ENCODE measurements at places on chromosomes 5 and 9.

DNA sequence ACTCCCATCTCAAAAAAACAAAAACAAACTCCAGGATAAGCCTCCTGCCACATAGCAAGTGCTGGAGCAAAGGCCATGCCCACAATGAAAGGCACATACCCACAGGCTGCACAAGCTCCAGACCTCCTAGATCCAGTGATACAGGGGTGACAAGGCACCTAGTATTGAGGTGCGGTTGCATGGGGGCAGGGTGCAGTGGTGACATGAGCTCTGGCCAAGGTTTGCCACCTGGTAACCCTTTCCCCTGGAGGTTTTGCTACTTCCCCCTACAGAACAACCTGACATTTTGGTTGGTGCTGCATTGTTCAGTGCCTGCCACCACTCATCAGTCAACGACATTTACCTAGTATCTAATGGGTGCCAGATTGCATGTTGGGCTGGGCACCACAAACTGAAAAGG lies 14.5 kb downstream of the CDKN2AIPNL start:
- no peak for DNase-seq

GRCh38 chr9:29575219-29575618 lies 2001.9 kb upstream of the C9orf72 start:
- DNase-seq = no peak

DNA sequence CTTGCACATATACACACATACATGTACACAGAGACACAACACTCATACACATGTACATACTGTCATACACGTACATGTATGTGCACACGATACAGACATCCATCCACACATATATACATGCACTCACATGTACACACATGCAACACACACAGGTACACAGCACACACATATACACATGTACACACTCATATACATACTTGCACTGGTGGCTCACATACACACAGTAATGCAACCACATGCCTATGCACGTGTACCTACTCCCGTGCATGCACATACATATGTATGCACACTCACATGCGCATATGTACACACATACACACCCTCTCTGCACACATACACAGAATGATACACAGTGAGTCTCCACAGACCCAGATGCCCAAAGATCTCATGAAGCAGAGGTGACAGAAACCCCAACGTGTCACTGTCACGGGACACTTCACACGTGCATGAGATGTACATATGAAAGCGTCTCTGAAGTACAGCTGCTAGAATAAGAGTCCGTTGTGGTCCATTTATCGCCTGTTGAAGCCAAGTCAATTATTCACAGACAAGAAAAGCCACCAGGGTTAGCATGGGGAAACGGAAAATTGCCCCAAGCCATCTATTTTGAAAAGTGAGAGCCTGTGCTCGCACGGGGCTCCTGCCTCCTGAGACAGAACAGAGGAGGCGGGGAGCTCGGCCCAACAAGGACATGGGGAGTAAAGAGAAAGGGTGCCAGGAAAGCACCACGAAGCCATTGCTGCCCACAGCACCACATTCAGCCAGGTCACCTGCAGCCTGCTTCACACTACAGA lies 24.9 kb downstream of the LPCAT1 start:
- DNase-seq = no peak

DNA sequence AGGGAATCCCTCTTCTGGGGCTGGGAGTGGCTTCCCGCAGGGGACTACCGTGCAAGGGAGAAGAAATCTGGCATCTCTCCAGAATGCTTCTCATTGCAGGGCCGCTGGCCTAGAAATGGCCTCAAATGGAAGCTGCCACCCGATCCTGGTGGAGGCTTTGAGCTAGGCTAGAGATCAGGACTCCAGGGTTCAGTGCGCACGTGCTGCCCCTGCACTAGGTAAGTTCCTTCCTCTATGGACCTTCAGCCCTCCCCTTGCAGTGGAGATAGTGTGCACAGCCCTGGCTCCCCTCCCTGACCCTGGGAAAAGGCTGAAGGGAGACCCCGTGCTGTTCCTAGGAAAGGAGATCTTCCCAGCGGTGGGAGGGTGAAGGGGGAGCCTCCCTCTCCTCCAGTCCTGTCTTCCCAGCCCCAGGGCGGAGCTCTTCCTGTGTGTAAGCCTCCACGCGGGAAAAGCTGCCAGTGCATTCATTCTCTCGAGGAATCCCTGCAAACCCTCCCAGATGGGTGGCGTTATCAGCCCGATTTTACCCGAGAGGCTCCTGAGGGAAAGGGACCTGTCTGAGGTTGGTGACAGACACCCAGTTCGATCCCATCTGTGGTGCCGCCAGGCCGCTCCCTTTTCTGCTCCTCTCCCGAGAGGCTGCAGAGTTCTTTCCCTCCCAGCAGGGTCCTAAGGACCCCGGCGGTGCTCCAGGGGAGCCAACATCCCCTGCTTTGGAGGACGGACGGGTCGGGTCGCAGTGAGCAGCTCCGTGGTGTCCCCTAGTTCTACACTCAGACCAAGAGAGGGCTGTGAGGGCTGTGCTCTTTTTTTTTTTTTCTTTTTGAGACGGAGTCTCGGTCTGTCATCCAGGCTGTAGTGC lies 1.4 kb upstream of the CERCAM start:
- no peak for DNase-seq

- DNase-seq = no peak
These were observed 231.6 kb upstream of the ANKH start for GRCh38 chr5:15103130-15103529.

DNA sequence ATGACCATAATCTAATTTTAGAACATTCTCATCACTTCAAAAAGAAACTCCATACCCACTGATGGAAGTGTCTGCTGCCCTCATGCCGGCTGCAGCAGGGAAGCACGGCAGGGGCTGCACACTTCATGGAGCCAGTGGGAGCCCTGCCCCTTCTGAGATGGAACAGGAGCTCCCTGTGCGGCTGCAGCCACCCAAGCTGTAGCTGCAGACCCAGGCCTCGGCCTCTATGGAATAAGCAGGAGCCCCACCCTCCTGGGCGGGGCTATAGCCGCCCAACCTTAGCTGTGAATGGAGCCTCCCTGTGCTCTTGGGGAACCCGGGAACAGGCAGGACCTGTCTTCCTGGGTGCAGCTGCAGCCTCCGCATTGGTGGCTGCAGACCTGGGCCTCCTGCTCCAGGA lies 128.5 kb downstream of the NUDT12 start:
- no peak for DNase-seq

DNA sequence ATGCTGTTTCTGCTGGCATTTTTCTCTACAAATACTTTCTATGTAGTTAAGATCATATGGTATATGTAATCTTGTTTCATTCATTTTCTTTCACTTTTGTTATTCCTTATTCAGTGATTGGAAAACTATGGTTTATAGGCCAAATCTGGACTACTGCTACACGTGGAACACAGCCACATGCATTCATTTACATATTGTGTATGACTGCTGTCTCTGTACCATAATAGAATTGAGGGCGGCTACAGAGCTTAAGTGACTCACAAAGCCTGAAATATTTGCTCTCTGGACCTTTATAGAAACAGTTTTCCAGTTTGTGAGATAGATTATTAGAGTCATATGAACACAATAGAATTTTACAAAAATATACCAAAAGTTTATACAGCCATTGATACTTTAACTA lies 133.6 kb upstream of the CDKN2B start:
- no peak for DNase-seq

DNA sequence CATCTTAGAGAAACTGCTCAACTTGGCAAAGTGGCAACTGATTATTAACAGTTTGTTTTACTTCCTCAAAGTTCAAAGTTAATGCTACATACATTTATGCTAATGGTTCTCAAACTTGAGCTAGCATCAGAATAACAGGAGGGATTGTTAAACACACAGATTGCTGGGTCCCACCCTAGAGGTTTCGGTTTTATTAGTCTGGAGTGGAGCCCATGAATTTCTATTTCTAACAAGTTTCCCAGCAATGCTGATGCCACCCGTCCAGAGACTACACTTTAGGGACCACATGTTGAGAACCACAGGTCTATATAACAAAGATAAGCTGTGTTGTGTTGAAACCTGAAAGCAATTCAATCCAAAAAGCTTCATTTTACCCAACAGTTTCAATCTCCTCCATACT lies 95.3 kb downstream of the FBXW11 start:
- DNase-seq = no peak

DNA sequence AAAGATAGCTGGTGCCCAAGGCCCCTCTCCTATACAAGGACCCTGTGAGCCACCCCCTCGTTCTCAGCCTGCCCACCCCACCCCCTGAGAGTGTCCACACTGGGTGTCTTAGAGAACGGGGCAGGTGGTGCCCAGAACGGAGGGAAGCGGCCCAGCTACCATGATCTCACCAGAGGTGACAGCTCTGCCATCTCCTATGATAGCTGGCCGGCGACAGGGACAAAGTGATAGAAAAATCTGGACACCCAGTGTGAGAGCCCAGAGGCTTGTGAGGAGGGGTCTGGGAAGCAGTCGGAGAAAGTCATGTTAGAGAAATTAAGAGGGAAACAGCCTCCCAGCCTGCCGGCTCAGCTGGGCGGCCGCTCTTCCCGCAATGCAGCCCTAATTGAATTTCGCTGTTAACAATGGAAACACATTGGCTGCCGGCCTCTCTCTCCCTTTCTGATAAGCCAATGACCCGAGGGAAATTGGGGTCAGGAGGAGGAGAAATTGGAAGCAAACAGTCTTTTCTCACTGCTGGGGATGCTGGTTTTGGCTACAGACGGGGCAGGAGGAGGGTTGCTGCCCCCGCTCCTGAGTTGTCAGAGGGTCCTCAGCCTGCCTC lies 32.3 kb downstream of the HK3 start:
- DNase-seq = no peak

DNA sequence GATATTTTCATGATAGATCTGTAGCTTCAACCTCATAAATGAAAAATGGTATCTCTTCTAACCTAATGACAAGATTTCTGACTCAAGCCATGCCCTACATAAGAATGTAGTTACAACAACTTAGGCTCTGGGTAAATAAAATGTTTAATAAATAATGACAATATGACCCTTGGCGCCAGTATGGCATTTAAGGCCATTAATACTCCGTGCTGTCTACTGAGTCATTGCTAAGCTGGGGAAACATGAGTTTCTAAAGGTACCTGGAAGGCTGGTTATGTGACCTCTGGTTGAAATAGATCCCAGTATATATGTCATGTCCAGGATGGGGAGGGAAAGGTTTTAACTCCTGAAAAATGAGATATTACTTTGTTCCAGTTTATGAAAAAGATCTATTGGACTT lies 58.0 kb upstream of the CEMIP2 start:
- no peak for DNase-seq

DNA sequence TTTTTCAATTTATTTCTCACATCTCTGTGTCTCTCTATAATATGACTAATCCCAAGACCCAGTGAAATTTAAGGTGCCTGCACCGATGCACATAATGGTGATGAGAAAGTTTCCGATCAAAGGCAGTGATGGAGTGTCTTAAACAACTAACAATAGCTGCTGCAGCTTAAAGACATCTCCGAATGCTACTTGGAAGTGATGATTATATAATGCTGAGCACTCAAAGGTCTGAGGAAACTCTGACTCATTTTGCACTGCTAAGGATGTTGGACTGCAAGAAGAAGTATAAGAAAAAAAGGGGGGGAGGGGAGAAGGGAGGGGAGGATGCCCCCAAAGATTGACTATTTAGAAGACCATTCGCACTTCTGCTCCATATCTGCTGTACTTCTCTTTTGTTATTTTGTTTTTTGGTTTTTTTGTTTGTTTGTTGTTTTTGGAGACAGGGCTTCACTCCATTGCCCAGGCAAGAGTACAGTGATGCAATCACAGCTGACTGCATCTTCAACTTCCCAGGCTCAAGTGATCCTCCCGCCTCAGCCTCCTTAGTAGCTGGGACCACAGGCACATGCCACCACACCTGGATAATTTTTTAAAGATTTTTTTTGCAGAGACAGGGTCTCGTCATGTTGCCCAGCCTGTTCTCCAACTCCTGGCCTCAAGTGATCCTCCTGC lies 192.2 kb downstream of the HSD17B3 start:
- DNase-seq = no peak

- DNase-seq = no peak
These were observed 933 bp downstream of the NEK6 start for GRCh38 chr9:124258607-124259157.

GRCh38 chr9:98234245-98234825 lies 21.1 kb downstream of the TBC1D2 start:
- DNase-seq = no peak

GRCh38 chr5:38576442-38576841 lies 20.0 kb upstream of the LIFR start:
- no peak for DNase-seq

GRCh38 chr9:95032580-95033341 lies 284.7 kb downstream of the FANCC start:
- no peak for DNase-seq

DNA sequence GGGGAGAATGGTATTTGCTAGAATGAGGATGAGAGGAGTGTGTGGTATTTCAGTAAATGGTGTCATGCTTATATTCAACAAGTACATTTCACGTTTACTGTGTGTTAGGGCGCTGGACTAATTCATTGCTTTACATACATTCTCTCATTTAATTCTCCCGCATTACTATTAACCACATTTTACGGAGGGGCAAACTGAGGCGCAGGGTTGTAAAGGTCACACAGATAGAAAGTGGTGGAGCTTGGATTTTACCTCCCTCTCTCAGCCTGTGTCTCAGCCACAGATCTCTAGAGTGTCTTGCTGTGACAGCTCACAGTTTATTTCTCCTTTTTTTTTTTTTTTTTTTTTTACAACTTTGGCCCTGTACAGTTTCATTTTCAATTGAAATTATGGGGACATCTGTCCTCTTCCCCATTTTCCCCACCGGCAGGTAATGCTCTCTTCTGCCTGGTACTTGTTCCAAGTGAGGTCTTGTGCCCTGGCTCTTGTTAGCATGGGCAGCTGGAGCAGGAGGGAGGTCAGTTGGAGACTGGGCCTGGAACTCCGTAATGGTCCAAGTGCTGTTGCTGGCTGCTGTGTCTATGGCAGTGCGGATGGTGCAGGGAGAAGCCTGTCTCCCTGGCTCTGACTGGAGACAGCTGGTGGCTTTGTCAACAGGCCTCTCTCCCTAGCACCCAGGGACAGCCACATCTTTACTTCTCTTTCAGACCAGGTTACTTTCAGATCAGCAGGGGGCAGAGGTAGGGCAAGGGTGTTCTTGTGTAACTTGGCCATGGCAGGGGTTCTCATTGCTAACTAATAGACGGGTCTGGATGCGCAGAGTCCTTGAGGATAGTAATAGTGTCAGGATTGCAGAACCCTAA lies 20.5 kb upstream of the NDST1 start:
- DNase-seq = no peak

- DNase-seq = no peak
These were observed 28.5 kb upstream of the HMCN2 start for GRCh38 chr9:130237076-130237475.

- no peak for DNase-seq
These were observed 86.9 kb downstream of the RAPGEF6 start for GRCh38 chr5:131548176-131548575.

- no peak for DNase-seq
These were observed 59.8 kb downstream of the DOCK2 start for GRCh38 chr5:169696621-169697510.
